Activated CD8-positive, alpha-beta T cell treated with anti-CD3 and anti-CD28 coated beads for 36 hours (primary cell): ENCODE measurements at places on chromosomes 6 and 20.

GRCh38 chr6:108777536-108777935 lies 70.7 kb upstream of the ARMC2 start:
- DNase-seq = no peak

DNA sequence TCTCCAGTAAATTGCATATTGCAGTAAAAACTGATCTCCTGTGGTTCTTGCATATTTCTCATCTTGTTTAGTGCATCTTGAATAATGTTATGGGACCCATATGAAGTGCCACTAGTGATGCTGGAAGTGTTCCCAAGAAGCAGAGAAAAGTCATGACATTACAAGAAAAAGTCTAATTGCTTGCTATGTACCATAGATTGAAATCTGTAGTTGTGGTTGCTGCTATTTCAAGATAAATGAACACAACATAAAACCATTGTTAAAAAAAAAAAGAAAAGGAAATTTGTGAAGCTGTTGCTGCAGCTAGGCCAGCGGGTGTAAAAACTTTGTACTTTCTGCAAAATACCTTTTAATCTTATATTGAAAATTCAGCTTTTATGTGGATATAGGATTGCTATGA lies 304.5 kb downstream of the PHF3 start:
- DNase-seq = no peak

- no peak for DNase-seq
Measured at GRCh38 chr20:63690003-63690897, 6.2 kb upstream of the TNFRSF6B start.

DNA sequence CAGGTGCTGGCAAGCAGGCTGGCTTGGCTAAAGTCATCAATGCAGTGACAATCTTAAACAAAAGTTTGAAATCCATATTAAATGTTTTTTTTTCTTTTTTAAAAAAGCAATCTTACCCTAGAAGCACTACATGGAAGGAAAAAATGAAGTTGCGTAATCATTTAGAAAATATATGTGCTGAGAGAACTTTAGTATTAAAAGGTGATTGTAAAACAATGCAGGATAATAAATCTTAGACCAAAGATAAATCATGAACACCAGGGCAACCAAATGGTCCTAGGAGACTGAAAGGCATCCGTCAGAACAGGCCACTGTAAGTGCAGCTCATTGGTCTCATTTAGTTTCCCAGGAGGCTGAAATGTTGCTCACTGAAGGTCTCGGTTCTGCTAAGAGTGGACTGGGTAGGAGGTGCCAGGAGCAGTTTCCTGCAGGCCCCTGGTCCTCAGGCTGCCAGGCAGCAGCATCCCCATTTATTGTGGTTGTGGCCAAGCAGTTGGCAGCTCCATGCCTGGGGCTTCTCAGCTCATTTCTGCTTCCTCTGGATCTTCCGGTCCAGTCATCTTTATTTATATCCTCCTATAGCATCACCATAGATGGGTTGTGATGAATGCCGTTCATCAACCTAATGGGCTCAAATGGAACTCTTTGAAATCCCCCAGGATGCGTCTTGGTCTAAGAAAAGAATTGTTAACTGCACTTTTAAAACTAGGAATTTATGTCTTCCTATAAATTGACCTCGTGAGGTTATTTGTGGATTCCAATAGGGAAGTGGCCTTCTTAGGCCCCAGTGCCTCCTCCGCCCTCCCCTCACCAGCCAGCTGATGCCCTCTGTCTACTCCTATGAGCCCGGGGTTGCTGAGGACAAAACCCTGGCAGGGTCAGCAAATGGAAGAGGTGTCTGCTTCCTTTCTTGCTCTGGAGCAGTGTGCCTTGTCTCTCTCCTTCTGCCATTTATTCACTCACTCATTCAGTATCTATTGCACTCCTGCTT lies 269.0 kb downstream of the UST start:
- no peak for DNase-seq

- DNase-seq = no peak
Measured at GRCh38 chr20:50590348-50590664, 80.1 kb downstream of the PTPN1 start.

DNA sequence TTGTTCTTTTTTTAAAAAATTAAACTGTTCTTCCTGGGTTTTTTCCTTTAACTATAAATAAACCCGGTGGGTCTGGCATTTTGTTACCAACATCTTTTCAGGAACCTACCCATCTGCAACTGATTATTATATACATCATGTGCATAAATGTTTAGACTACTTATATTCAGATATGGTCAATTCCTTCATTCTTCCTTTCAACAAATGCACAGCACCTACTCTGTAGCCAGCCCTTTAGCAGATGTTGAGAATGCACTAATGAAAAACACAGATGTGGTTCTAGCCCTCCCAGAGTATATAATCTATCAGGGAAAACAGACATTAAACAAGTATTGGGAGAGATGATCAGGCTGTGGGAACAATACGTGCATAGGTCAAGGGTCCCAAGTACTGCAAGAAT lies 237.1 kb downstream of the UST start:
- no peak for DNase-seq

GRCh38 chr6:149387779-149388512 lies 12.1 kb upstream of the SUMO4 start:
- DNase-seq = no peak

DNA sequence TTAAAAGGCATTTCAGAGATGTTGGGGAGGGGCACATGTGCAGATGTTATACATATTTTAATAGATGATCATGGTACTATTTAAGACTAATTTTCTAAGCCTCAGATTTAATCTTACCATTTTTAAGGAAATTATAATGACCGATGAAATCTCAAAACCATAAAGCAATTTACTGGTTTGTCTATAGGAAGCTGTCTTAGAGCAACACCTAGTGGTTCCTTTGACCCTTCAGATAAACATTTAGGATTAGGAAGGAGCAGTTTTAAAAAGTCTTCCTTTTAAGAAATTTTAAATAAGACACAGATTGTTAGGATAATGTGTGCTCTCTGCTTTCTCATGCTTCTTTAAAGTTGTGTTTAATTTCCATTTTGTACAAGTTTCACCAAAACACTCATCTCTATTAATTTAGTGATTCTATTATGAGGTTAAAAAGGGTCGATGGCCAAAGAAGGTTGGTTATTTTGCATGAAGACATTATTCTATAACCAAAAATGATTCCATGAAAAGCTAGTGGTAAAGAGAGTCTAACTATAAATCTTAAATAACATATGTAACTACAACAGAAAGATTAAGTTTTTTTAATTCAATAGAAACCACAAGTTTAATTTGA lies 376.4 kb downstream of the HACE1 start:
- no peak for DNase-seq

GRCh38 chr6:36679043-36679833 lies 724 bp downstream of the CDKN1A start:
- DNase-seq = no peak

DNA sequence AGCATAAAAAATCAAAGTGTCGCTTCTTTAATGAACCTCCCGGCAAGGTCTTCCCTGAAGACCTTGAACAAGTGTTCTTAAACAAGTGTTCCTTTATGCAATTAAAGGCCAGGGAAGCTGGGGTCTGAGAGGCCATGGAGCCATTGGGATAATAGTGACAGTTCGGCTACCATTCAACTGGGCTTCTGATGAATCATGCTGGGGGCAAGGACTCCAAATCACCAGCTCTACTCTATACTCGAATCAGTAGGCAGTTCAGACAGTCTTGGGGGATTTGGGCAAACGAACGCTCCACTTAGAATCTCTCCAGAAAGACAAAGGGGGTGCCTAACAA lies 34.7 kb upstream of the EZR start:
- no peak for DNase-seq

DNA sequence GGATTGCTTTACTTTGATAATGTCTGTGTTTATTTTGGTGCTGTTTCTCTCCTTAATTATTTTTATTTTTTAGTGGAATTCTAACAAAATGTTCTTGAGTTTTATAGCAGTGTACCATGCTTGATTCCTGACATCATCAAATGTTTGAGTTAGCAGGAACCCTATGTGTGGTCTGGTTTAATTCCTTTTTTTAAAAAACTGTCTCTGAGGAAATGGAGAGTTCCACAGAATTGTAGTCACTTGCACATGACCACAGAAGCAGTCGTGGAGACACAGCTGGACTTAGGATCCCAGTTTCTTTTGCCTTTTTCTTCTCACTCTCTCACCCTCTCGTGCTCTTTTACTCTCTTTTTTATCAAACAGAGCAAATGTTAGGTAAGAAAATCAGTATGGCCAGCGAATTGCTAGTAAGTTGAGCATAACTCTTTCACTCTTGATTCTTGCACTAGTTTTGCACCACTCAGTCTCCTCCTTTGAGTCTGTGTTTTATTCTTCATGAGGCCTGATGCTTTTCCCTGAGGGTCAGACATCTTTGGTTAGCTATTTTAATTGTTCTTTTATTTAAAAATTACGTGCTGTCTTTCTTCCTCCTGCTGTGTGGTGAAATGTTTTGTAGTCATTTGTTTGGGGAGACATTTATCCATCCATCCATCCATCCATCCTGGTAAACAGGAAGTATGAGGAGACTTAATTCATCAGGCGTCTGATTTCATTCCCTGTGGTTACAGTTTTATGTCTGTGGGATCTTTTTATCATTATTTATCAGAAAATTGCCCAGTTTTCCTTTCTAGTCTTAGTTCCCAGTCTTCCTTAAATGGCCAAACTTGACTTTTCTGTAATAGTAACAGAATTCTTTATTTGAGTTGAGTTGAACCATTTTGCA lies 83.0 kb downstream of the SCAF8 start:
- no peak for DNase-seq

DNA sequence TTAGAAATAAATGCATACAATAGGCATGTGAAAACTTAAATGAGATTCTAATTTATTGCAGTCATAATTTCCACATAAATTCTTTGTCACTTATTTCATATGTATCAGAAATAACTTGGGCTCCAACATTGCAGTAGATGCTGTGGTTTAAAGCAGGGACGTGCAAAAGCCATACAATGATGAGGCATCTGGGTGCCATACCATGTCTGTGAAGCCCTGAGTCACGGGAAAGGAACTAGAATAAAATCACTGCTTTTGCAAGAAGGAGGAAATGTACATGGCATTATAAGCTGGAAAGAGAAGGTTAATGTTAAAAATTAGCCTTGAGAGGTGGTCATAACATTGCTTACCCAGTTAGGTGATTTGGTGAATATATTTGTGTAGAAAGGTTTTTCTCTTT lies 180.4 kb downstream of the SASH1 start:
- no peak for DNase-seq

- DNase-seq = peak; percentile 62
Measured at GRCh38 chr20:34581341-34582184, 23.0 kb downstream of the MAP1LC3A start.

DNA sequence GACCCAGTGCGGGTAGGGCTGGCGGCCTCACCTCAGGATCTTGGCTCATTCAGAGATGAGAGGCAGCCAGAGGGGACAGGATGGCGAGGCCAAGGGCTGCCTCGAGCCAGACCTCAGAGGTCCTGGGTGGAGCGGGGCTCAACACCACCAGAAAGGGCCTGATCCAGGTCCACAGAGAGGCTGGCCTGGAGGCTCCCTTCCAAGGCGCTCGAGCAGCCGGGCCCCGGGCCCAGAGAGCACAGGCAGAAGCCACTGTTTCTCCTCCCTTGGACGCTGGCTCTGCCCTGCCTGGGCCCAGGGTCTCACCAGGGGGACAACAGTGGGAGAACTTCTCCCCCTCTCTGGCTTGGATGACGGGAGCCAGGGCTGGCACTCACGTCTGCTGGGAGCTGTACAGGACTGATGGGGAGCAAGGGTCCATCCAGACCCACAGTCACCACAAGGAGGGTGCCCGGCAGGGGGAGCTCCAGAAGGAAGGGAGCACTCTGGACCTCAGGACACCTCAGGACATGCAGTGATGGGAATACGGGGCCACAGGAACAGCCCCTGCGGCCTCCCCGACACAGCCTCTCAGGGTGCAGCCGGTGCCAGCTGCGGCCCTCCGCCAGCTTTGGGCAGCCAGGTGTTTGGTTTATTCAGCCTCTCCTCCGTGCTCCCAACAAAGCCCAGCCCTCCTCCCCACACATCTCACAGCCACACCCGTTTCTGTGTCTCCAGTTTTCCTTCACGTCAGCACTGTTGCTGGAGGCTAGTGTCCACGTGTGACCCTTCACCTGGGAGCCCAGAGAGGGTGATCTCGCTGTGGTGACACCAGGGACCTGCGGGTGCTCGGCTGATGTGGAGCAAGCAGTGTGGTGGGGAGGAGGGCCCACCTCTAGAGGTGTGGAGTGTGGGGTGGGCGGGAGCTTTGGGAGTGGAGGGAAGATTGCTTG lies 8.7 kb downstream of the RPS21 start:
- DNase-seq = no peak

DNA sequence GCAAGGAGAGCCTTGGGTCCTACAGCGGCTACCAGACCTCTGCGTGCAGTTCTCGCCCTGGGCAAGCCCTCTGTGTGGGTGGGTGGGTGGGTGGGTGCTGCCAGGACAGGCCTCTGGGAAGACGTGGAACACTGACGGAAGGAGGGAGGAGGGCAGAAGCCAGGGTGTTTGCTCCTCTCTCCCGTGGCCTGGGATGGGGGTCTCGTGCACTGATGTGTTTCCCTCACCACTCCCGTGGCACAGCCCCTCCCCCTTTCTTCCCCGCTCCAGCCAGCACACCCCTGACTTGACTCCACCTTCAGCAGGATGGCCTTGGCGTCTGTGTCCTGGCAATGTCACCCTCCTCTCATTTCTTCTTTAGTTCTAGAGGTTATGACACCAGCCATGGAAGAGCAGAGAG lies 130.0 kb downstream of the CDH26 start:
- DNase-seq = no peak

GRCh38 chr20:9615766-9616454 lies 101.5 kb downstream of the LAMP5 start:
- DNase-seq = no peak

DNA sequence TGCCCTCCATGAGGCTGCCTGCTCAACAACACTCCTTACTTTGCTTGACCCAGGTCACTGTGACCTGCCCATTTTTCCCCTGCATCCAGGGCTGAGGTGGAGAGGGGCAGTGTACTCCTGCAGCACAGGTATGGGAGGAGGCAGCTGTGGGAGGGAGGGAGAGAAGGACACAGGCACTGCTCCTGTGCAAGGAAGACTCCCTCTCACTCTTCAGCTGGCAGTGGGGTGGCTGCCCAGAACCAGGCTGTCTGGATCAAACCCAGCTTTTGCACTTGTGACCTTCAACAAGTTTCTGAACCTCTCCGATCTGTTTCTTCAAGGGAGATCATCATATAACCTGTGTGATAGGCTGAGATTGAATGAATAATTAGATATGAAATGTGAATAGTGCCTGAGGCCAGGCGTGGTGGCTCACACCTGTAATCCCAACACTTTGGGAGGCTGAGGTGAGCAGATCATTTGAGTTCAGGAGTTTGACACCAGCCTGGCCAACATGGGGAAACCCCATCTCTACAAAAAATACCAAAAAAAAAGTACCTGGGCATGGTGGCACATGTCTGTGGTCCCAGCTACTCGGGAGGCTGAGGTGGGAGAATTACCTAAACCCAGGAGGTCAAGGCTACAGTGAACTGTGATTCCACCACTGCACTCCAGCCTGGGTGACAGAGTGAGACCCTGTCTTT lies 14.1 kb downstream of the TGIF2 start:
- no peak for DNase-seq

DNA sequence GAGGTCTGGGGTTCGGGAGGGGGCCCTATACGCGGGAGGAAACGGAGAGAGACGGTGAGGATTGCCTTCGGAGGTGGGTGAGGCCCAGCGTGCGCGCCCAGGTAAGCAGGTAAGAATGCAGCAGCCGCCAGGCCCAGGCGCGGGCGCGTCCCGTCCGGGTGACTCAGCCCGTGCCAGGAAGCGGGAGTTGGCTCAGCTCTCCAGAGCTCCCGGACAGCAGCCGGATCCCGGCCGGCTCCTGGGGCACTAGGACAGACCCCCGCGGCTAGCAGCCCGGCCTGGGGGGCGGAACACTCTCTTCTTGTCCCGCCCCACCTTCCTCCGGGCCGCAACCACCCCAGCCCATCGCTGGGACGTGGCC lies 1.5 kb upstream of the MDFI start:
- DNase-seq = no peak
